ENCODE measurements at places on chromosomes 7 and 10.

- no peak for DNase-seq
Measured at GRCh38 chr10:6174201-6174874, 28.4 kb upstream of the PFKFB3 start.

DNA sequence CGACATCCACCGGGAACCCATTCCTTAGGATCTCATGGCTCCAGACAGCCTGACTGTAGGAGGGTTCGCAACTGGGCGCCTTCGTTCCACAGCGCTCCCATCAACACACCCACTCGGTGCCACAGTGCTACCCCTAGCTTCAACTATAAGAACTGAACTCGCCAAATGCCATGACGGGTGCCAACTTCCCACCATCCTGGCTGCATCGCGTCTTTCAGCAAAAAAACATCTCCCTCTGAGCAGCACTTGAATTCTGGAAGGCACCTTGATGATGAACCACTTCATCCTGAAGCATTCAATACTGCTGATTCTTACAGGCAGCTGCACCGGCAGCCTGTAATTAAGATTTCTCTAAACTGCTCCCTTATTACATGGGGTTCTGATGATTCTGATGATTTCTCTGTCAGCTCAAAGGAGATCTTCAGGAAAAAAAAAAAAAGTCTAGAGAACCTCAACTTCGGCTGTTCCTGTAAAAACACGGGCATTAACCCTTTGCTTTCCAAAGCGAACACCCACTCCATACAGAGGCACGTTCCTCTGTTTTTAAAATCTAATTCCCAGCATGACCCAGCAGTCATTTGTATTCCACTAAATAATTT, 1.3 kb downstream of the CYTH3 start:
- peak; percentile 69 for DNase-seq

- DNase-seq, result no peak
Measured at GRCh38 chr7:99778880-99779279, 5.1 kb downstream of the CYP3A4 start.

GRCh38 chr7:2109936-2110609, 122.7 kb downstream of the MAD1L1 start:
- no peak for DNase-seq
